Activated CD4-positive, CD25-positive, alpha-beta regulatory T cell treated with anti-CD3 and anti-CD28 coated beads, Interleukin-2, amount 50 U/mL, for 24 hours (primary cell): ENCODE measurements at places on chromosomes 2 and 18.

GRCh38 chr18:49494660-49495059, 7.6 kb upstream of the C18orf32 start:
- ATAC-seq, result no peak

DNA sequence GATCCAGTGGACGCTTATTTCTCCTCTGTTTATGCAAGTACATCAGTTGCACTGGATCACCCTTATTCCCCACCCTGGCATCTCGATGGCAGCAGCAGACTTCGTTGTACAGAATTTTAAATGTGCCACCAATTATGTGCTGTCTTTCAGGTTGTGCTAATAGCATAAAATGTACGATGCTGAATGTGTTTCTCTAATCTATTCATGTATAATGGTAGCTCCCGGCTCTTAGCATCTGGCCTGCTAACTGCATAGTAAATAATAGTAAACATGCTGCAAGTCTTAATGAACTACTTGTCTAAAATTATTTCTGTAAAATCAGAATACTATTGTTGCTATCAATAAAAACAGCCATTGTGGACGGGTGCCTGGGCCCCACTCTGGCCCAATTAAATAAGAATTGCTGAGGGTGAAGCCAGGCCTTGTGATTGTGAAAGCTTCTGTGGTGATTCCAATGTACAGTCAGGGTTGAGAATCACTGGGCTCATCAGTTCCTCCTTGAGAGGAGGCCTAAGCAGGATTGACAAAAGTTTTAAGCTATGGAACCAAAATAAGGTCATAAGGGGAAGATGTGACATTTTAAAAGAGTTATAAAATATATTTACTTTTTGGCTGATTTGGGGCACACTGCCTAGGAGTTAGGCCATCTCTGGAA, 14.4 kb upstream of the MYO3B start:
- ATAC-seq, result no peak

DNA sequence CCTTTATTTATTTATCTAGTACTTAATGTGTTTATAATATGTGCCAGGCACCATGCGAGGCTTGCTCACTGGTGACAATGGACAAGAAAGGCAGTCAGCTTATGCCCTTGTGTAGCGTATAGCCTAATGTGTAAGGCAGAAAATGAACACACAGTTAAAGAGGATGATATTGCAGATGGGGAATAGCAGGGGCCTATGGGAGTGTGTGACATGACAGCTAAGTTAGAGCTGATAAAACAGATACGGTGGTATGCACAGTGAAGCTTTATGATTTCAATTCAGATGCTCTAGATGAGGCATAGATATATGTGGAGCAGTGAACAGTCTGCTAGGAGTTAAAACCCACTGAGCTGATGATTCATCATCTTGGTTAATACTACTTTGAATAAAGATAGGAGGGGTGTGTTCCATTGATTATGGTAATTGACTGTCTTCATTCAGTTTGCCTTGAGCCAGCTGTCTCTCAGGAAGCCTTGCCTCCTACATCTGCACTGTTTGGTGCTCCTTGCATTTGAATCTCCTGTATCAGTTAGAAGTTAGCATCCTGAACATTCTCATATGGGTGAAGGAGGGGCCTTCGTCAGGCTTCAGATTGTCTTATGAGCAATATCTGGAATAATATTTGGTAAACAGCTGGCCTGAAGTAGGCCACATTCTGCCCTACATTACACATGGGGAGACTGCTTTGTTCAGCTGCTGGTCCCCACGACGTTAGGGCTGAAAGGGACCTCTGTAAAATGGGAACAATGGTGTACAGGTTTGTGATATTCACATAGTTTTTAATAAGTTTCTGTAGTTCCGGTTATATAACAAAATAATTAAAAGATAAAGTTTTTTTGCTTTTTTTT, 13.2 kb downstream of the MAP4K4 start:
- ATAC-seq, result peak; percentile 95

DNA sequence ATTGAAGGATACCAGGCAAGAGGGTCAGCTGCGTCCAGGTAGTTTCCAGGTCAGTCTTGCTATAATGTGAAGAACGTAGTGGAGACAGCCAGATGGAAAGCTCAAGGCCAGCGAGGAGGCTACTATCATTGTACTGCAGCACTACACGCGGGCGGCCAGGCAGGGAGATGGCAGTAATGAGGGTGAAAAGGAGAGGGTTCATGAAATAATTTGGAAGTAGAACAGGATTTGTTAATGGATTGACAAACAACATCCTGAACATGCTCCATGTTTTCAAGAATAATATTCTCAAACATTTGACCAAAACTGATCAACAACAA, 17.1 kb downstream of the SPIRE1 start:
- no peak for ATAC-seq

DNA sequence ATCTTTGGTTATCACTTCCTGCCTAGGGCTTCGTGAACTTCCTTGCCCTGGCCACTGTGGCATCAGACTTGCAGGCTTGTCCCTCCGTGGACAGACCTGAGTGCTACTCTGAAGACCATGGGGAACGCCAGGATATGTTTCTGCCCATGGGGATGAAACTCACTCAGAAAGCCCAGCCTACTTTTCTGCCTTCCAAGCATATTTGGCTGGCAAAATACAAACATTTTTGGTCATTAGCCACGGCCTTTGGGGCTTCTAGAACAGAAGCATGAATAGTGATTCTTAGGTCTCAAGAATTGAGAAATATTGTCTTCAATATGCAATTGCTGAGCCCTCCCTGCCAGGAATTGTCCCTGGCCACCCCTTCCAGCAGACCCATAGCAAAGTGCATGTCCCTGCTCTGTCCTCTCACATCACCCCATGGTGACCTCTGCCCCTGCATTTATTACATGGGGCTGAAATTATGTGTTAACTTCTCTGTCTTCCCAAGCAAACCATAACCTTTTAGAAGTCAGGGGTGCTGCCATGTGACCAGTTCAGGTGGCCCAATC, 152.4 kb downstream of the OSR1 start:
- no peak for ATAC-seq

DNA sequence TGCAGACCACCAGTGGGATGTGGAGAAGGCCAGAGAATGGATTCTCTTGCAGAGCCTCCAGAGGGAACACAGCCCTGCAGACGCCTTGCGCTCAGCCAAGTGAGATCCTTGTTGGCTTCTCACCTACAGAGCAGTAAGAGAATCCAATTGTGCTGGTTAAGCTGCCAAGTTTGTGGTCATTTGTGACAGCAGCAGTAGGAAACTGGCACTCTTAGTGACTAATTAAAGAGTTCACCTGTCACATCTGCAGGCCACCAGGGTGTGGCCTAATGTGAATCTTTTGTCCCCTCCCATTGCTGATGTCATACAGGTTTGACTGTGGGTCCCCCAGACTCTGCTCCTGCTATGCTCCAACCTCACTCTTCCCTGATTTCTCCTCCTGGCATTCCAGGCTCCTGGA, 235.9 kb downstream of the TFCP2L1 start:
- no peak for ATAC-seq

GRCh38 chr2:121066526-121066925, 218.5 kb downstream of the TFCP2L1 start:
- no peak for ATAC-seq

- no peak for ATAC-seq
These were observed 178.1 kb upstream of the CYP26B1 start for GRCh38 chr2:72325592-72326422.

DNA sequence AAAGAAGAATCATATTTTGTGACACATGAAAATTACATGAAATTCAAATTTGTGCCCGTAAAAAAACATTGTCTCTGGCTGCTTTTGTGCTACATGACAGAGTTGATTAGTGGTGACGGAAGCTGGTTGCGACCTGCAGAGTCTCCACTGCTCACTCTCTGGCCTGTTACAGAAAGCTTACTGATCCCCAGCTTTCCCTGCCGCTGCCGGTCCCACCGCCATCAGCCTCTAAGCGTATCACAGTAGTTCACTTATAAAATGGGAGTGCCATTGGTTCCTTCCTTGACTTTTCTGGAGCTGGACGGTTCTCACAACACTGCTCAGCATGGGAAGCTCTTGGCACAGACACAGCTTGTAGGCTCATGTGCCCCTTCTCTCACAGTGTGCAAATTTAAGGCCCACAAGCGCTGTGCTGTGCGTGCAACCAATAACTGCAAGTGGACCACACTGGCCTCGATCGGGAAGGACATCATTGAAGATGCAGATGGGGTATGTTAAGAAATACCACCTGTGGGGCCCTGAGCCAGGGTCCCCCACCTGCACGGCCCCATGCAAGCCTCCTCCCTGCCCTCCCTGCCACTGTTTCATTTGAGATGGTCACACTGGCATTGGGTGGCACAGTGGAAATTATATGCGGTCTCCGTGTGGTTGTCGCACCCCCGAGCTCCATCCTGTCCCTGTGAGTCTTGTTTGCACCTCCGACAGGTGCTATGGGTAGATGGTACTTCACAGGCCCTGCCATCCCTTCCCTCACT, 81.3 kb downstream of the DGKD start:
- no peak for ATAC-seq

- no peak for ATAC-seq
These were observed 212.7 kb downstream of the ALPK2 start for GRCh38 chr18:58416014-58416703.

- ATAC-seq, result no peak
These were observed 1141.8 kb downstream of the RPIA start for GRCh38 chr2:89833116-89833779.

DNA sequence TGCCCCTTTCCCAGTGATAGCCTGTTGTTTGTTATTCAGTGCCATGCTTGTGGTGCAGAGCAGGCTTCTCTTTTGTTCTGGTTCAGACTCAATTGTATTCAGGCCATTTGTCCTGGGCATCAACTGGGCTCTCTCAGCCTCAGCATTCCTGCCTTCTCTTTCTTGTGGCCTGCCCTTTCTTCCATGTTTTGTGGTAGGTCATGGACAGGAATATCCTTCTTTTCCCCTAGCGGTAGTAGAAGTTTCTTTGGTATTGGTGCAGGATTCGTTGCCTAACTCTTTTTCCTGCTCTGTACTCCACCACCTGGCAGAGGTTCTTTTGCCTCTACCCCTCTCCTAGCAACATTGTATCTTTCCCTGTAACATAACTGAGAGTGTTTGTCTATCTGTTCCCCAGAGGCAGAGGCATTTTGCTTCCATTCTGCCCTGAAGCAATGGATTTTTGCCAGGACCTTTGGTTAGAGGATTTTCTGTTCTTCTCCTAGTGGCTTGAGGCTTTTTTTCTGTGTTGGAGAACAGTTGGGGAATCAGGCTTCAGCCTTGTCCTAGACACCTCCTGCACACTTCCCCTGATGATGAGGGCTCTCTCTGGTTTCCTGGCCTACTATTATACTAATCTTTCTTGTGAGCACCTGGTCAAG, 68.5 kb downstream of the NCOA1 start:
- ATAC-seq, result no peak

GRCh38 chr2:128195435-128195984, 104.5 kb downstream of the UGGT1 start:
- no peak for ATAC-seq

GRCh38 chr2:109604597-109604996, 9.2 kb downstream of the SEPTIN10 start:
- ATAC-seq, result no peak

DNA sequence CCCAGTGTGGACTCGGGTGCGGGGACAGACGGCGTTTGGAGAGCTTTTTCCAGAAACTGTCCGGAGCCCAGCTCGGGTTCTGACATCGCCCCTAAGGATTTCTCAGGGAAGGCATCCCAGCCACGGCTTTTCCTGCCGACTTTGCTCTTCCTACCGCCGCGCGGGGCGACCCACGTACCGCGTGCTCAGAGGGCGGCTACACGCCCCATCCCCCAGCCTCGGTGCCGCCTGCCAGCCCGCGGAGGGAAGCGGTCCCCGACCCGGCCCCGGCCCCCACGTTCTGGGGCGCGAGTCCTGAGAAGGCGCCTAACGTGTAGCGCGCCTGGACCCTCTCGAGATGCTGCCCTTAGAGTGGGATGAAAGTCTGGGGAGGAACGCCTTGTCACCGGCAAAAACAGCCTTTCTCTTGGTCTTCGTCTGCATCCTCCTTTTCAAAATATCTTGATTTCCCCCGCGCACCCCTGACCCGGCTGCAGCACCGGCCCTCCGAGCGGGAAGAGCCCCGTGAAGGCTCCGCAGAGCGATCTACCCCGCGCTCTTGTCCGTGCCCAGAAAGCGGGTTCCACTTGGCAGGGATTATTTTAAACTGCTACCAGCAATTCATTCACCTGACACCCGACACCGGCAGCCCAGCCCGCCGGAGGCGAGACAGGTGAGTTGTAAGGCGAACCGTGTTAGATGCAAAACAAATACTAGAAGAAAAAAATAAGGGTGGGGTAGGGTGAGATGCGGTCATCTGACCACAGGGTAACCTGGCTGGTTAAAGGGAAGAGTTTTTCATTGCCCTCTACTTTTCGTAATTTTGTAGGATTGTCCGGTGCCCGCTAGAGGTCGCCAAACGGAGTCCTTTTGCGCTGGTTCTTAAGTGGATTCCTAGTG, 812 bp upstream of the KCNG3 start:
- peak; percentile 58 for ATAC-seq

- no peak for ATAC-seq
These were observed 15.3 kb downstream of the CROCC2 start for GRCh38 chr2:240921311-240921994.

DNA sequence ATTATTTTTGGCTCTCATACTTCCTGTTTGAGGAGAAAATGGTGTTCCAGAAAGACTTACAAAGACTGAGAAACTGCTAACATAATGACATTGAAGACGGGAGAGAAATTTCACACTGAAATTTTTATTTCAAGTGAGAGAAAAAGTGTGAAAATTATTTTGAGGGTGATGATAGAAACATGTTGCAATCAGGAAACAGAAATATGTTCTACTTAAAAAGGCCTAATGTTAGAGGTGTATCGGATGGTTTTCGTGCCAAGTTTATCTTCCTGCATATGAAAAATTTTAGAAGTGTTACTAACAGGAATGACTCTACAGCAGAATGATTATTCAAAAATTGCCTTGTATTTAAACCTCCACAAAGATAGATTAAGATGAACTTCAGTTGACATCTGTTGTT, 50.5 kb downstream of the KCNE4 start:
- no peak for ATAC-seq

DNA sequence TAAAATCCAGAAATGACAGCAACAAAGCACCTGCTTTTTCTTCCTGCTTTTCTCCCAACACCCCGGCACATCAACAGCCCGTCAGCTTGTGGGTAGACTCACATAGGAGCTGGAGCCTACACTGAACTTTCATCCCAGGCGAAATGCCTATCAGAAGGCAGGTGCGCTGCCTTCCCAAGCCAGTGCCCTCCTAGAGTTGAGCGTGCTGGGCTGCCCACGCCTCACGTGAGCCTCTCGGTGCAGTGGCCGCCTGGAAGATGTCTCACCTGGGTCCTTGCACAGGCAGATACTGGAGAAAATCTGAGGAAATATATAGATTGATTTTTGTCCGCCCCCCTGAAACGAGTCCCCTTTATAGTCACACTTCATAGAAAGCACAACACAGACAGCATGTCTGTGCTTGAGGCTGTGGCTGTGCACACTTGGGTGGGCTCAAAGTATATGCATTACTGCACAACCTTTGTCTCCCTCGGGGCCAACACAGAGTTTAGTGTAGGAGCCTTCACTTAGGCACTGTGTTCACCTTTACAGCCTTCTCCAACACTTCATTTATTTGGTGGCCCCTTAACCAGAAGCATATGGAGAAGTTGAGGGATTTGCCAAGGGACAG, 112.5 kb downstream of the SMAD7 start:
- no peak for ATAC-seq
